ENCODE measurements at places on chromosomes 4 and X. TPM values are rescaled to one million over a fixed set of nuclear protein-coding genes. Genes with fewer than 3 reads are reported as not detected.
A peak's percentile ranks its signal among the peaks of the same experiment; 100 is the strongest.

NEUROG2 gene
- total RNA-seq: 0.41 TPM

USP17L25 gene
- total RNA-seq: not detected

- no peak for DNase-seq
Observed at GRCh38 chr4:10021653-10022023, 341 bp upstream of the SLC2A9 start.

DNA sequence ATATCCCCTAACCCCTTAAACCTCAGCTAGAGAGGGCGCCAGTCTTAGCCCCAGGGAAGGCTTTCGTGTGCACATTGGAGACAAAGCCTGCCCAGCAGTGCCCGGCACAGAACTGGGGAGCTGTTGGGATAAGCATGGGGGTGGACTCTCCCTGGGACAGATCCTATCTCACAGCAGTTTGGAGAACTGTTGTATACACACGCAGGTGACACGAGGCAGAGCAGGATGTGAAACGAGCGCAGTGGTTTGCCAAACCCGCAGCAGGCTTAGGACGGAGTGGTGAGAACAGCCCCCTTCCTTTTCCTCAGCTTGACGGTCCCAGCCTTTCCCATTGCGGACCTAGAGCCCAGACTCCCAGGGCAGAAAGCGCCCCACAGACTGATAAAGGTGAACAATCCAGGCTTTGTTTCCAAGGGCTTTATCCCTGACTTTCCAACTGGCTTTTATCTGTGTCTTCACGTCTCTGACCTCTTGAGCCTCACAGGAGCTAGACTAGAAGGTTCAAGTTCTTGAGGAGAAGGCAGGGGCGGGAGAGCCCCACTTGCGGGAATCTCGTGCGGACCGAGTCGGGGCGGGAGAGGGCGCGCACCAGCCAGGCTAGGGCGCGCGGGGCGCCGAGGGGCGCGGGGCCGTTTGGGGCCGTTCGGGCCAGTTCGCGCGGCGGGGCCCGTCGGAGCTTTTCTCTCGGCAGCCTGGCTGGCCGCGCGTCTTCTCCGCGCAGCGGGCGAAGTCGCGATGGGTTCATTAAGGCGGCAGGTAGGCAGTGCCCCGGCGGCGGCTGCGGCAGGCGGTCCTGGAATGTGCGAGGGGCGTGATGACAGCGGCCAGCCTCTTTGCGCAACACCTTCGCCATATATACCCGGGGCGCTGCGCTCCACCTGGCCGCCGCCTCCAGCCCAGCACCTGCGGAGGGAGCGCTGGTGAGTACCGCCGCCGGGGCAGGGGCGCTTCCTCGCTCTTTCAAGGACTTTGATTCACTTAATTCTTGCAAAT, at the start of gene SLC34A2:
Gene SLC34A2 (plus strand): TSS at position 881 of the 993 bp plus-strand sequence. CDS start 6,650 bp downstream, outside the sequence.
- no peak for DNase-seq

DNA sequence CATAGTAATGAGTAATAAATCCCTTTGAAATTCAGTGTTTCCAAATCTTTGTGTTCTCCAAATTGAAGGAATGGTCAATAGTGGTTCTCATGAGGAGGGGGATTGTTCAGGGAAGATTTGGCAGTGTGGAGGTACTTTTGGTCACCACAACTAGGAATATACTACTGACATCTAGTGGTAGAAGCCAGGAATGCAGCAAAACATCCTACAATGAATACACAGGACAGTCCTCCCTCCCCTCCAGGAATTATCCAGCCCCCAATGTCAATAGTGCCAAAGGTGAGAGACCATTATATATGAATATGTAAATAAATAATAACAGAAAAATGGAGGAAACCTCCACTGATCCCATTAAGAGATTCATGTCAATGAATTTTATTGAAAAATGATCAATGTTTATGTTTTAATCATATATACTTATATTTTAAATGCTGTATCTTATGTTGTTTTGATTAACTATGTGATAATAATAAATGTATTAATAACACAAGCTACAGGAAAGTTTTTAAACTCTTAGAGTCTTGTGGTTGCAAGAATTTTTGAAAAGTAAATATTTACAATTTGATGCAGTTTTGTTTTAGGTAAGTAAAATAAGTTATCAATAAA, 14.4 kb upstream of the FAM9A start:
- DNase-seq: peak; percentile 73

Data from SJCRH30 (cell line).